ENCODE measurements at places on chromosomes 2 and 18.

- no peak for DNase-seq
These were observed 416.3 kb upstream of the LRRTM4 start for GRCh38 chr2:77938462-77938861.

DNA sequence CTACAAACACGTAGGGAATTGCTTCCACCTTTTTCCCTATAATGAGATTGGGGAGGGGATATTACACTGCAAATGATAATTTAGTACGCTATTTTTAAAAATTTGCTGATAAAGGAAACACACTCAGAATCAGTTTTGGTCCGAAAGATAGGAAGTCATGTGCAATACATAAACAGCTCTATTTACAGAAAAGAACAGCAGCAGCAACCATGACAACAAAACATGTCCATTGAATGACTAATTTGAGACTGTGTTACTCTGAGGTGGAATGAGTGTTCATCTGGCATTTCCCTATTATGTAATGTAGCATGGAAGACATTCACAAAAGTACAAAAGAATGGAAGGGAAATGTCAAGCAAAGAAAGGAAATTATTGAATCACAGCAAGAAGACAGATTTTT lies 337.2 kb downstream of the NBAS start:
- no peak for DNase-seq

GRCh38 chr2:29702276-29702675 lies 219.1 kb downstream of the ALK start:
- no peak for DNase-seq

DNA sequence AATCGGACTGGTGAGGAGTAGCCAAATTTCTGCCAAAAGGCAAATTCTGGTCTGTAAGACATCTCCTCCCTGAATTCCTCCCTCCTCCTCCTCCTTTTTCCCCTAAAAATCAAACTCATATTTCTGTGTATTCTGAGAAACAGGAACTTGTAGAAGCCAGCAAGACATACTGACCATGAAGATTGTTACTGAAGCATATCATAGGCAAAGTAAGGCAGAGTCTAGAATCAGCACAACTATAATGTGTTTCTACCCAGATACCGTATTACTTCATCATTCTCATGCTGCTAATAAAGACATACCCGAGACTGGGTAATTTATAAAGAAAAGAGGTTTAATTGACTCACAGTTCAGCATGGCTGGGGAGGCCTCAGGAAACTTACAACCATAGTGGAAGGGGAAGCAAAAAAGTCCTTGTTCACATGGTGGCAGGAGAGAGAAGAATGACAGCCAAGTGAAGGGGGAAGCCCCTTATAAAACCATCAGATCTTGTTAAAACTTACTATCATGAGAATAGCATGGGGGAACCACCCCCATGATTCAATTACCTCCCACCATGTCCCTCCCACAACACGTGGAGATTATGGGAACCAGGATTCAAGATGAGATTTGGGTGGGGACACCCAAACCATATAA lies 24.9 kb upstream of the EPC2 start:
- DNase-seq: no peak

DNA sequence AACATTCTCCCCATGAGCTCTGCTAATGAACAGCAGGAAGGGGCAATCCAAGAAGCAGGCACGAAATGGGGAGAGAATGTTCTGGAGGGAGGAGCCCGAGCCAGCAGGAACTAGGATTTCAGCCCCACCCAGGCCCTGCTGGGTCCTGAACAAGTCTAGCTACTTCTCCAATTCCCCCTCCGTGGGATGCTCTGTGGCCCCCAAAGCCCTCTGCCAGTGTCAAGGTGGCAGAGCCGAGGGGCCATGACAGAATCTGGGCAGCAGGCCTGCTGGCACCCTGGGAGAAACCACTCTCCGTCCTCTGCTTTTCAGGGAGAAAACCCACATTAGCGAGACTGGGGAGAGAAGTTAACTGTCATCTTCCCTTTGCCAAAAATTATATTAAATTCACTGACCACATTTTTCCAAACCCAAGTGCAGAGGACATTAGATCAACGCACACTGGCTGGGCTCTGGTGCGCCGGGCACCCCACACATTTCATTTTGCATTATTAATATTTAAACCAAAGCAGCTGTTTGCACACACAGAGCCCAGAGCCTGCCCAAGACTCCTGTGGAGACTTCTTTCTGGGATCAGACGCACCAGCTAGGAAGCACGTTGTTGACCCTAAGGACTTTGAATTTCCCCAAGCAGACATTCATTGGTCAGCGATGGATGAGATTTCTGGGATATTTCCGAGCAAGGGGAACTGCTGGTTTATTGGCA lies 80.2 kb upstream of the PKDCC start:
- no peak for DNase-seq

DNA sequence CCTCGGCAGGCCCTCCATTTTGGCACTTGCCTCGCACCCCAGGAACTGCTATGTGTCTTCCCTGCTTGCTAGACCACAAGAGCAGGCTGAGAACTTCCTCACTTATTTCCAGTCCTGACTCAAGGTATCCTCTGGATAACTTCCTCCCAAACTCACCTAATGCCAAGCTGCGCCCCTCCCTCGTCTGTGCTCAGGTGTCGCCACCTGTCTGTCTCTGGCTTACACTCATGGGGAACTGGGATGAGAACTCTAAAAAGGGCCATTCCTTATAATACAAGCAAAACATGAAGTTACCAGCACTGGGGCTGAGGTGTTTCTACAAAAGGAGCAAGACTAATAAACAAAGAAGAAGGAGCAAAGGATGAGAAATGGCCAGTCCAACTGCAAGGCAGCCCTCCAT lies 191.5 kb upstream of the RMP24 start:
- DNase-seq: no peak

GRCh38 chr2:149686136-149687051 lies 98.8 kb upstream of the MMADHC start:
- DNase-seq: no peak

DNA sequence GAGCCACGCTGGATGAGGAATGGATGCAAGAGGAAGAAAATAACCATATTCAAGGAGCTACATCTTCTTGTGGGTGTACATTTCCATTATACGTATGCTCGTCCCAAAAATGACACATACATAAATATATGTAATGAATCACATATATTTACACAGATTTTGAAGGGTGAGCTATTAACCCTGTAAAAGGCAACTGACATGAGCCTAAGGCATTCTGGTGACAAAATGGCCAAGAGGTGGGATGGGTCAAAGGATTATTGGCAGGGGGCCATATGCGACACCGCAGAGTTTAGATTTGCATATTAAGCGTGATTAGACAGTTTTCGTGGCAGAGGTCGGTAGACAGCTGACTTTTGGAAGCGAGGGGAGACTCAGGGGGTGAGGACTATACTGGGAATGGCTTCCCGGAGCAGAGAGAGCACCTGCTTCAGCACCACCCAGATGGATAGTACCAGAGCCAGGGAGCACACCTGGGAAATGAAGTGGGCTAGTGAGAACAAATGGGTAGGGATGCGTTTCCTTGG lies 431 bp upstream of the CNRIP1 start:
- no peak for DNase-seq

DNA sequence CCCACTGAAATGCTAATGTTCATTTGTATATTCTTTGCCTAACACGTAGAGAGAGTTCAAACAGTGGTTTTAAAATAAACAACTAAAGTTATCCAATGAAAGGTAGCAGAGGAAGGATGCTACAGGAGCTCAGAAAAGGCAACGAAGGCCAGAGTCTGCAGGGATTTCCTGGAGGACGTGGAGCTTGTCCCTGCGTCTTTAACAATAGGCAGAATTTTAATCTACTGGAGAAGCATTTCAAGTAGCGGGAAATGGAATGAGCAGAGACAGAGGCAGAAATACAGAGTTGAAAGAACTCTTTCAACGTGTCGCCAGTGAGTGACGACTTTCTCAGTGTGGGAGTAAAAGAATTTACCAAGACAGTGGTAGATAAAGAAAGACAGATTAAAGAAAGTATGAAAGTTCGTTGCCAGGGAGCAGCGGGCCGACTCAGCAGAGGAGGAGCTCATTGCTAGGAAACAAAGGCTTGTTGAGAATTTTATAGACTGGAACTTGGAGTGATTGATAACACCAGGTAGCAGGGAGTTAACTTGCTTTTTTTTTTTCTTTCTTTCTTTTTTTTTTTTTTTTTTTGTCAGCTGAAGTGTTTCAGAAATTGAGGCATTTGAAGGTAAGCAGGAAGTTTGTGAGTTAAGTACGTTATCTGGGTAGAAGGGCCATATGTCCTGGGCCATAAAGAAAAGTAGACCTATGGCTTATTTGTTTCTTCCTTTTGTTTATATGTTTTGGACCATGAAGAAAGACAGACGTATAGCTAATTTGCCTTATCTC lies 625 bp upstream of the NBAS start:
- DNase-seq: no peak

DNA sequence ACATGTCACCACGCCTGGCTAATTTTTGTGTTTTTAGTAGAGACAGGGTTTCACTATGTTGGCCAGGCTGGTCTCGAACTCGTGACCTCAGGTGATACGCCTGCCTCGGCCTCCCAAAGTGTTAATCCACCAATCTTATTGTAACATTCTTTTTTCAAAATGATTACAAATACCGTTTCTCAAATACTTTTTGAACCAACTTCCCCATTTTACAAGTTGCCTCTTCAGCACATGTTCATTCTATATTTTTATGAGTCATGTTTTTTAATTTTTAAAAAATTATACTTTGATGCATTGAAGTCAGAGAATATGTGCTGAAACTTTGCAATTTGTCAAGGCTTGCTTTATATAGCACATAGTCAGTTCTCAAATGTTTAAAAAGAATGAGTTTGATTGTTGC lies 58.2 kb downstream of the QPCT start:
- DNase-seq: no peak

GRCh38 chr2:159003555-159003954 lies 35.1 kb downstream of the TANC1 start:
- no peak for DNase-seq

GRCh38 chr2:167509586-167509985 lies 621.3 kb downstream of the XIRP2 start:
- DNase-seq: no peak

- no peak for DNase-seq
These were observed 58.0 kb downstream of the MYL12B start for GRCh38 chr18:3319894-3320454.

GRCh38 chr2:102055346-102055990 lies 63.7 kb downstream of the IL1R2 start:
- DNase-seq: no peak

DNA sequence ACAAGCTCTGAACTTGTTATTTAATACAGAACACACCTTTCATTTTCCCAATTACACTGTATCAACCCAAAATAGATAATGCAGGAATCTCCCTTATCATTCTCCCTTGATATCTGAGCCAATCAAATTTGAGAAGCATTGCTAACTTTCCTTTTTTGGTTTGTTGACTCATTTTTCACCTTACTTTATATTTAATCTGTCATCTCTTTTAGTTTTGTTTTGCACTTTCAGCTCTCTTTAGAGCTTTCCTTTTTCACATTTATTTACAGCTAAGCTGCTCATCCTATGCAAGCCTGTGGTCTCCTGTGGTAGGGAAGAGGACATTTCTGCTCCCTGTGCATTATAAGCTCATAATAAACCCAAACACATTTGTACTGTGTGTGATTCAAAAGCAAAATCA lies 50.1 kb downstream of the ITGAV start:
- no peak for DNase-seq
